ENCODE measurements at places on chromosomes 1 and 21.

GRCh38 chr1:6471086-6471969, 5.4 kb upstream of the TNFRSF25 start:
- no peak for DNase-seq

DNA sequence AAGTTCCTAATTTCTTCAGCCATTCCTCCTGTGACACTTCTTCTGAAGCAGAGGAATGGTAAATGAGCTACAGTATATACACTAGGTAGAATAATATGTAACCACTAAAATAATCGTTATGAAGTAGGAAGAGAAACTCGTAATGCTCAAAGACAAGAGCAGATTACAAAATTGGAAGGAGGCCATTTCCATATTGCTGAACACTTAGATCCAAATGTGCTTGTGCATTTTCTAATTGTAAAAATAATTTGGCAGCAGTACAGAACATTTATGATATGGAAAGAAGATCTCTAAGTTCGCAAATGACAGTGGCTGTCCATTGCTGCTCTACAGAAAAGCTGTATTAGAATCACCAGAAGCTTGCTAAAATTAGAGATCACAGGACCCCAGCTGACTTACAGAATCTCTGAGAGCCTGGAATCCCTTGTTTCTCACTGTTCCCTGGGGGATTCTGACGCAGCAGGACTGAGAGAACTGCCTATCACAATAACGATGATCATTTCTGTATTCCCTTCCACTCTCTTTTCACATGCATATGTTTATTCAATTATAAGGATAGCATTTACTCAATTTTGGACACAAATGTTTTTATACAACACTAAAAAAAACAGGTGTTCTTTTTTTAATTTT, 242.1 kb downstream of the OMA1 start:
- DNase-seq, result no peak

DNA sequence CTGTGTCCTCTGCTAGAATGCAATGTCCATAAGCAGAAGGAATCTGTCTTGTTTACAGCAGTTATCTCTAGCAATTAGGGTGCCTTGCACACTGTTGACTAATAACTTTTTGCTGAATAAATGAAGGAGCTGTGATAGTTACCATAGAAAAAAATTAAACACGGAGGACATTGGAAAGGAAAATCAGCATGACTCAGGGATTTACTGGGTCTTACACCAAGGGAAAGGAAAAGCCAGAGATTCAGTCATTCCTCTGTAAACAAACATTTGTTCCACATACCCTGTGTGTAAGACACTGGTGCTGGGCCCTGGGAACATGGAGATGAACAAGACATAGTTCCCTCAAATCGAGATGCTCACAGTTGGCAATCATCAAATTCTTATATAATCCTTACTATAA, 183.3 kb downstream of the PTGER3 start:
- DNase-seq, result no peak

DNA sequence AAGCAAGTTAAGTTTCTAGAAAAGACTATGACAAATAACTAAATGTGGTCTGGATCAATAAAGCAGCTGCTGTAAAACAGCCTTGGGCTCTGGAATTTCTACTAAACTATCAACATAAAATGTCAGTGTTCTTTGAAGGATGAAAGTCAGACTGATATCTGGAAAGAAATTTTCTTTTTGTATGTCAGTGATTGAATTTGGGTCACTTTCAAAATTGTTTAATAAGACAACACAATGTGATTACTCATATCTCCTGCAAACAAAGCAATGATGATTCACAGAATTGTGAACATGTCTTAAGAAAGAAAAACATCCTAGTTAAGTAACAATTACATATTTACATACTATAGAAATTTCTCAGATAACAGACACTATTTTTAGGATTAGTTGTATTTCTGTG, 826.4 kb downstream of the PLA2G4A start:
- no peak for DNase-seq

- no peak for DNase-seq
Observed at GRCh38 chr1:173871091-173871490, 2.9 kb downstream of the ZBTB37 start.

DNA sequence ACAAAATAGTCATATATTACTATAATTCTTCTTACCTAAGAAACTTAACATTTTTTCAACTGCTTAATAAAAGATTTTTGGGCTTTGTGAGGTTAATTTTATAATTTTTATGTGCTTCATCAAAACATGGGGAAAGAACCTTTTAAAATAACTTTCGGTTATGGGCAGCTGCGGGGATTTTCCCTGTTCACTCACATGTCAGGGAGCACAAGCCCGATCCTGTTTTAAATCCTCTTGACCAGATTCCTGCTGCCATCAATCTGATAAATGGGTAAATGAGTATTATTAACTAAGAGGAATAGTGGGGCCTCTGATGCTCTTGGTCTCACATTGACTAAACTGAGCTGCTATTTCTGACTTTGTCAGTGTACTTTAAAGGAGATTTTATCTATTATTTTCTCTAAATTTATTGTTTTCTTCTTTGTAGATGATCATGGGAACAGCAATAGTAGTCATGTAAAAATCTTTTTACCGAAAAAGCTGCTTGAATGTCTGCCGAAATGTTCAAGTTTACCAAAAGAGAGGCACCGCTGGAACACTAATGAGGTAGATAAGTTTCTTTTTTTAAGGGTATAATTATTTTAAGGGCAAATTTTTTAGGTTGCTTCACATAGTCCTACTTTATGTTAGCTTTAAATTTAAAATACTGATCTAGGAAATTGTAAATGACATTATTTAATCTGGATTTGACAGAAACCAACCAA, 39.6 kb downstream of the CAMTA1 start:
- no peak for DNase-seq

- DNase-seq, result no peak
Observed at GRCh38 chr1:204196068-204196795, at the start of gene KISS1. Gene KISS1 (minus strand): TSS chr1:204196491. CDS start chr1:204192876, 3,615 bp downstream.

- DNase-seq, result no peak
Observed at GRCh38 chr21:42807938-42808613, 71.3 kb downstream of the WDR4 start.

DNA sequence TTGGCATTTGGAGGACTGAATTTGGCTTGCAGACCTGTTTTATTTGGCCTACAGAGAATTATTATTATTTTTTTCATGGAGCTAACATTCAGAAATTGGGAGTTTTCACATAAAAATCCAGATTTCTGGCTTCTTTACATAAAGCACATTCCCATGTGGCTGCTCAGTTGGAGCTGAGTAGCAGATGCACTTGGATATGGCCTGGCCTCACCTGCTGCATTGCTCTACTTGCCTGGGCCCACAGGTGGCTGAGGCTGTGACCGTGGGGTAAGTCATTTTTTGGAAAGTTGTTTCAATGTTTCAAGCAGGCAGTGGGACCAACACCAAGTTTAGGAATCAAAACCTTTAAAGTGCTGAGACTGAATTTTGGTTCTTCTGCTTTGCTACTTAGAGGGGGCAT, 56.7 kb downstream of the GADD45A start:
- DNase-seq, result no peak

DNA sequence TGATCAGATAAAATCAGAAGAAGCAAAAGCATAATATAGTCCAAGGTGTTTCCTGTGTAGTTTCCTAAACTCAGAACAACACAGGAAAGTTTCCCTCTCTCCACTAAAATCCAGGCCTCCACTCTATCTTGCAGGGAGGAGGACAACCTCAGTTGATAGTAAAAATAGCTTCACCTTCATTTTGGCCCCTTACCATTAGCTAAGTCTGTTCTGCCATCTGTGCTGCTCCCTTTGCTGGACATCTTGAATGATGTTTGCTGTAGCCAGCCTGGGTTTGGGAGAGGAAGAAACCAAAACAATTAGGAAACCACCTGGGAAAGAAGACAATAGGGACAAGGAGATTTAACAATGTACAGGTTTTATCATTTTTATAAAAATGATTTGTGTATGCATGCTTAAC, 18.6 kb downstream of the DCAF8 start:
- no peak for DNase-seq

- DNase-seq, result no peak
Observed at GRCh38 chr1:31943546-31944184, 5.5 kb upstream of the PTP4A2 start.

DNA sequence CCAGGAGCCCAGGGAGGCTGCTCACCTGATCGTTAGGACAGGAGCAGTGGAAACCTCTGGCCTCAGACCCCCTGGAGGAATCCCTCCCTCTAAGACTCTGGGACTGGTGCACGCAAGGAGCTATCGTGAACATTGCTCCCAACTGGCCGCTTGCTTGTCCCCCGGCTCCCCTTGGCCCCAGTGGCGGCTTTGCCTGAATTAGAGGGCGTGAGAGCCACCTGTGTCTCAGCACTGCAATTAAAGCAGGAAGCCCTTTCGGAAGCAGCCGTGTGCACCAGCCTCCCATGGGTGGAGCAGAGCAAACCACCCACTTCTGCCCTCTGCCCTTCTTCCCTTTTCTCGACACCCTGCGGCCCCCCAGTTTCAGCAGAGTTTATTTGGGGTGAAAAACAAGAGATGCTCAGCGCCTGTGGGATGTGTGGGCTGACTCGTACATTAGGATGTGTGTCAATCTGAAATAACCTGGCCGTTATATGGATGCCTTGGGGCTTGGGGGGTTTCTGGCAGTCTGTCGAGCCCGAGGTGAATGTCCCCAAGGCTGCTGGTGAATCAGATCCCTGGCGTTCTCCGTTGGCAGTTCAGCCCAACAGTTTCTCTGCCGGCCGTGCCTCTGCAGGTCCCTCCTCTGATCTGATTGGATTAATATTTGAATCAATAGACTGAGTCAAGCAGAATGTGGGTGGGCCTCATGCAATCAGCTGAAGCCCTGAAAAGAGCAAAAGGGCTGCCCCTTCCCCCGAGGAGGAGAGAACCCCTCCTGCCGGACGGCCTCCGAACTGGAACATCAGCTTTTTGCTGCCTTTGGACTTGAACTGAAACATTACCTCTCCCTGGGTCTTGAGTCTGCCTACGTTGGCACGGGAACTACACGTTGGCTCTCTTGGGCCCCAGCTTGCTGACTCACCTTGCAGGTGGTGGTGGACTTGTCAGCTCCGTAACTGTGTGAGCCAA, 7.3 kb upstream of the UMODL1 start:
- DNase-seq, result no peak
